ENCODE measurements at places on chromosomes 2 and 18.

DNA sequence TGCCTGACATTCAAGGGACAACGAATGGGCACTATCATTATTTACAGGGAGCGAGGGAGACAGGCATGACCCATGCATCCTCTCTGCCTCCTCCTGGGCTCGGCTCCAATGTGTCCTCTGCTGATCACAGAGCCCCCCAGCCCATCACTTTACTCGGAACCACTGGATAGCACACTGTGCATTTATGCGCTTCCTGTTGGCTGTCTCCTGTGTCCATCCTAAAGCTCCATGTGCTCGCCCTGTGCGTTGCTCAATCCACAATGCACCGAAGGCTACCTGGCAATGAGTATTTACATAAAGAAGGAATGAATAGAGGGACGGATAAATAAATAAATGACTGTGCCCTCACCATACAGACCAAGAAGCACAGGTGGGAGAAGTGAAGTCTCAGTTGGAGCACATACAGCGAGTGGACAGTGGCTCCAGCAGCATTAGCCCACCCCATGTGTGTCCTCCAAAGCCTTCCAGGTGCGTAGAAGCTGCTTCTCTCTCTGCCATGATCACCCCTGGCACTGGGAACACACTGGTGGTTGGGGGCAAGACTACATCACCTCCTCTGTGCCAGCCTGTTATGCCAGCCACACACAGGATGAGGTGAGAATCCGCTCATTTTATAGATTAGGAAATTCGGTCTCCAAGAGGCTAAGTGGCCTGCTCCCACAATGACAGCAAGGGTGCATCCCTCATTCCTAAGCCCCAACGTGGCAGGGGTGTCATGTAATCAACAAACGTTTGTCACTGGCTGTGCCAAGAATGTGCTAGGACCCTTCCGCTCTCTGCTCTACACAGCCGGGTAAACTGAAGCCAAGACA lies 2.3 kb upstream of the GDF7 start:
- no peak for DNase-seq

DNA sequence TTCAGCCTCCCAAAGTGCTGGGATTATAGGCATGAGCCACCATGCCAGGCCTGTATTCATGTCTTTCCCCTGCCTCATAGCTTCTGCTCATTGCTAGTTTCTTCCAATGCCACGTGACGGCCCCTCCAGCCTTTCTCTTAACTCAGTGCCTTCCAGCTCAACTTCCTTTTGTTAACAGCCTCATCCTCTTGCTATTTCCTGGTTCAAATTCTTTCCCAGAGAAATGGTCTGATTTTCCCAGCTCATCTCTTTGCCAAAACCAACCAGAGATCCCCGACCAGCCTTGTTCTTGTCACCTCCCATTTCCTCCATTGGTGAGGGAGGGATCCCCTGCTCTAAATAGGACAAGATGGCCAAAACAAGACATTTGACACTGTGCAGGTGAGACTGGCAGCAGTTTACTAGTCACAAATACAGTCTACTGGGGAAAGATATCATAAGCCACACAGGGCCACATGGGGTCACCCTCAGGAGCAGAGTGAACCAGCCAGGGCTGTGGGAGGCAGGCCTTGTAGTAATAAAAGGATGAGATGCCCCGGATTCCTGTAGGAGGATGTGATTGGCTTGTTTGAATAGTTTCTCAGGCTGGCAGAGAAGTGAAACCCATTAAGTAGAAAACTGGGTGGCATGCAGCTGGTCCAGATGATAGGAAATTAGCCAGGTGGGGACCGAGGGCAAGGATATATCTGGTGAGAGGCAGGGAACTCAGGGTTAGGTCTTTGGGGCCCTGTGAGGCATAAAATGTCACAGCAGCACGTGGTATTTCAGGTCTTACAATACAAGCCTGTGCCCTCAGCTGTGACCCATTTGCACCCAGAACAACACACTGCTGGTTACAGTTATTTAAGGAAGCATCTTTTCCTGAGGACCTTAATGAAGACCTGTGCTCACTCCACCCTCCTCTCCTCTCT lies 6.4 kb downstream of the CD207 start:
- no peak for DNase-seq

- DNase-seq: no peak
Measured at GRCh38 chr2:29749041-29749440, 172.3 kb downstream of the ALK start.

DNA sequence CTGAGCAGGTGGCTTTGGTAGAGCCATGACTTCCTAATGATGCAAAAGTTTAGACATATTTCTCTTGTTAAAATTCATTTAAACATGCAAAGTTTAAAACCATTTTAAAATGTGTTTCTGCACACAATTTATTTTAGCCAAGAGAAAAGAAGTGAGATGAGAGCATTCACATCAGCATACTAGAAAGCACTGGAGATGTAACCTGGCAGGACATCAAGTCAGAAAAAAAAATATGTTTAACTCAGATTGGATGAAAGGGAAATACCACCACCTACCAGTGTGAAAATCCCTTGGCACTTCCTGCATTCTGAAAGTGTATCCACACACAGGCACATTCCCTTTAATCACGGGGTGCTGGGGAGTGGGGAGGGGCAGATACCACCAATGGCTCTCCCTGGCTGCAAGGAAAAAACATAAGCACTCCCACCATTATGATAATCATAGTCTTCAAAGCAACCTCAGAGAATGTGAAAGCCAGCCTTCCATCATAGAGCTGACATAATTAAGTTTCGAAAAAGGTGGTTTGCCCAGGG lies 25.0 kb downstream of the DNER start:
- DNase-seq: no peak

GRCh38 chr18:54975598-54975997 lies 16.3 kb upstream of the CCDC68 start:
- DNase-seq: no peak

DNA sequence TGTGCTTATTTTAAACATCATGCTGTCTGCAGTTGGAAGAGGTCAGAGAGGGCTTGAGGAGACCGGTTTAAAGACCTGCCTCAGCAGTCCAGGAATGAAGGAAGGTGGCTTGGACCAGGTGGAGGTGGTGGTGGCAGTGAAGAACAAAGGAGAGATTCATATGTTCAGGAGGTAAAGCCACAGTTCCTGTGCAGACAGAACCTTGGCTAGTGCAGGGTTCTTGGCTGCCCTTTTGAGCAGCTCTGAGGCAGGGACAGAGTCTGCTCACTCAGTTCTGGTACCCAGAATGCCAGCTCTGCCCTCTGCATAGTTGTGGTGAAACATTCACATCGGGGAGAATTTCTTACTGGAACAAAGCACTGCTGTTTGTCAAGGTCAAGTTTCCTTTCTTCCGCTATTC lies 669.7 kb upstream of the HS6ST1 start:
- DNase-seq: no peak

- peak; percentile 45 for DNase-seq
Measured at GRCh38 chr2:238438856-238439849, 12.4 kb downstream of the ASB1 start.

DNA sequence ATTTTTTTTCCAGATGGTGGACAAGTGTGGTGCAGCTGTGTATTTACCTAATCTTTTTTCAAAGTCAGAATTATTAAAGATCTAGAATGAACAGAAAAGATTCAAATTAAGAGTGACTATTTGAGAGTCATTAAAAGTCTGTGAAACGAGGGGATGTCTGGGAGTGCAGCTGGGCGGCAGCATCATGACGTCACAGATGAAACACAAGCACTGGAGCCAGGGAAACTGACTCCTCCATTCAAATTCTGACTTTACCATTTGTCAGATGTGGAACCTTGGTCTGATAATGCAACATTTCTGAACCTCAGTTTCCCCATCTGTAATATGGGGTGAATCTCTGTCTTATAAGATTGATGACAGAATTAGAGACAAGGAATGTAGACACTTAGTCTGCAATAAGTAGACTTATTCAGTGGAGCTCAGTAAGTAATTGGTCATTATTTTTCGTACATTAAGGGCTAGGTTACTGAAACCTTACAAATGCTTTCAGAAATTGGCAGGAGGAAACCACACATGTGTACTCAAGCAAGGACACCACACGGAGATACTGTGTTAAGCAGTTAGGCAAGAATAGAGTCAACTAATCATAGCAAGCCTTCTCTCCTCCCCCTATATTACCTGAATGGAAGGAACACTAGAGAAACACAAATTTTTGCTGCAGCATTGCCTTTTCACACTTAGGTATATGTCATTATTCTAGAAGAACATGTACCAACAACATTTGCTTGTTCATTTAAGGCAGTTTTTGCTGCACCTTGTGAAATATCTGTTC lies 27.8 kb upstream of the CXXC1 start:
- DNase-seq: no peak
